Mesendoderm (in vitro differentiated cells): ENCODE measurements at places on chromosomes 4 and X.

GRCh38 chrX:145727476-145727875 lies 90.2 kb upstream of the SLITRK2 start:
- DNase-seq = peak; percentile 8

- no peak for DNase-seq
Measured at GRCh38 chr4:188839704-188840103, 700.5 kb downstream of the TRIML1 start.

GRCh38 chr4:6383009-6383404 lies 89.4 kb downstream of the PPP2R2C start:
- DNase-seq = no peak

GRCh38 chrX:103571121-103571520 lies 14.2 kb upstream of the TCEAL4 start:
- DNase-seq = no peak

- DNase-seq = peak; percentile 72
Measured at GRCh38 chr4:22482250-22483127, 33.4 kb downstream of the ADGRA3 start.
